IMR-90 (cell line): ENCODE measurements at places on chromosomes 16 and 17. TPM values are rescaled to one million over a fixed set of nuclear protein-coding genes. Genes with fewer than 3 reads are reported as not detected.

DNA sequence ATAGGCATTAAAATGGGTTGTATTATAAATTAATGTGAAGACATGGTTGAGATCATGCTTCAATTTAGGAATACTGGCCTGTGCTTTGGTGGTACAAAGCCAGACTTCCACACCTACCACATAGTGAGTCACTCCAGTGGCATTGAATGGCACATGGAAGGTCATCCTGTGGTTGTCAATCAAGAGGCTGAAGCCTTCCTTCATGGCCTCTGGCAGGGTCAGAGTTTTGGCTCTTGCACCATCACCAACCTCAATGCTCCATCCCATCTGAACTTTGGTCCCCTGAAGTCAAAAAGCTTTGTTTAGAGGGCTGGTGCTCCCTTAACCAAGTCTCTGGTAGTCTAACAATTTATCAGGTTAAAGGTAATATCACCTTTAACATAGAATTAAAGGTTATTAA, 6.1 kb downstream of the ZP2 start:
- H3K4me3 ChIP-seq = no peak overlapping the region
- H3K27me3 ChIP-seq = peaks cover 36% of the 10 kb centered on the region
- H3K27ac ChIP-seq = no peak overlapping the region
- H3K4me1 ChIP-seq = no peaks in the 10 kb centered on the region

DNA sequence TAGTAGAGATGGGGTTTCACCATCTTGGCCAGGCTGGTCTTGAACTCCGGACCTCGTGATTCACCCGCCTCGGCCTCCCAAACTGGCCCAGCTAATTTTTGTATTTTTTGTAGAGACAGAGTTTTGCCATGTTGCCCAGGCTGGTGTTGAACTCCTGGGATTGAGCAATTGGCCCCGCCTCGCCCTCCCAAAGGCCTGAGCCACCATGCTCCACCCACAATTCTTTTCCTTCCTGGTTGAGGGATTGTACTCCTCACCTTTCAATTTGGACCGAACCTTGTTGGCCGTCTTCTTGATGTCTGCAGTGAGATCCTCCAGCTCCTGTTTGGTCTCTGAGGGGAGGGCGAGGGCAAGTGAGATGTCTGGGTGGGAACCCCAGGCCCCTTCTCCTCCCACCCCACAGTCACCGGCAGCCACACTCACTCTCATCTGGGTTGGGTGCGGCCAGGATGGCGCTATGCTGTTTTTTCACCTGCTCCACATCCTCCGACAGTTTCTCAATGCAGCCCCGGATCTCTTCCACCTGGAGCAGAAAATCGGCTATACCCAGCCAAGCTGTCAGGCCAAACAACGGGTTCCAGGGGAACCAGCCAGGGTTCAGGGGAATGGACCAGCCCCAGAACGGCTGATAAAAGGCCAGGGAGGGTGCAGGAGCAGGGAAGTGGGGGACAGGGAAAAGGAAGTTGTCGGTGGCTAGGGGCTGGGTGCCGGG, 9.6 kb downstream of the STX1B start:
- DNase-seq = no peak
- peaks cover 1% of the 10 kb centered on the region; the same call in 1 of the 2 replicates for H3K36me3 ChIP-seq
- no peaks in the 10 kb centered on the region for H3K27me3 ChIP-seq
- peaks cover 29% of the 10 kb centered on the region for H3K4me1 ChIP-seq
- no peak overlapping the region for H3K4me3 ChIP-seq

DNA sequence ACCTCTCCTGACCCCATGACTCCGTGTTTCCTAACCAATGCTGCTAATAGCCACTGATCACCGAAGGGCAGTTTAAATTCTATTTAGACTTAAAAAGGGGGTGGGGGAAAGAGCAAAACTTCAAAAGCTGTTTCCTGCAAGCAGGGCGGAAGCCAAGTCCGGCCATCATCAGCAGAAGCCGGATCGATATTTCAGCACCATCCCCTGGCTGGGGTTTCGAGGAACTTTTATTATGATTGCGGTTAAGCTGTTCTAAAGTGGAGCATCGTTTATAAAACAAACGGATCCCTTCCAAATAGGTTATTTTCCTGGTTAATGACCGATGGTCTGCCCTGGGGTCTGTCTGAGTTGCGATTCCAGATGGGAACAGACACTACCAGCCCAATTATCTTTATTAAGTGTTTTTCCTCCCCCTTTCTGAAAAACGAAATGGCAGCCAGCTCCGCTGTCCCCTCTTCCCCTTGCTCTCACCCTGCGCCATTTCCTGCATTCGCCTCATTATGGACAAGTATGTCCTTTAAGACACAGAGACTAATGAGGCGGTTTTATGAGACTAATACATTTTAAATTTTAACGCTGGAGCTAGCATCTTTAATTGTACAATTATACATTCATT, 76.1 kb upstream of the IRX3 start:
- no peaks in the 10 kb centered on the region for H3K36me3 ChIP-seq
- H3K4me1 ChIP-seq = no peaks in the 10 kb centered on the region
- DNase-seq = no peak
- peaks cover 11% of the 10 kb centered on the region for H3K27me3 ChIP-seq

Gene SEZ6
- total RNA-seq = not detected in 2 replicates

GRCh38 chr17:79919164-79919585, 79.9 kb upstream of the CBX4 start:
- no peaks in the 10 kb centered on the region for H3K36me3 ChIP-seq
- no peak overlapping the region for H3K4me3 ChIP-seq
- DNase-seq = no peak
- peaks cover 63% of the 10 kb centered on the region for H3K27me3 ChIP-seq
- H3K27ac ChIP-seq = no peak overlapping the region

DNA sequence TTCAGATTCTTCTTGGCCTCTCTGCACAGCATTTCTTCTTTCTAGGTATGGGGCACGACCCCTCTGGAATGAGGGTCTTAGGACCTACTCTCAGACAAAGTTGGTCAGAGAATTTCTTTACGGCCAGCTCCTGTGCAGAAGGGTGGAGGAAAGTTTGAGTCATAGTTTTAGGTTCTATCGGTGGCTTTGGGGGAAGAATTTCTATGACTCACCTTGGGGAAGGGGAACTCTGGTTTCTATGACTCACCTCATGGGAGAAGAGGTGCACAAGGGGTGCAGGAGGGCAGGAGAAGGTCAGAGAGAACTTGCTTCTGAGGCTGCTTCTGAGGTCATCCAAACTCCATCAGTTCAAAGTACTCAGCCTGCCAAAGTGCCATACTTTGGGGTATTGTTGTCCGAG, 2.5 kb upstream of the ABCC12 start:
- H3K27ac ChIP-seq = no peak overlapping the region
- H3K4me3 ChIP-seq = no peak overlapping the region
- no peaks in the 10 kb centered on the region for H3K36me3 ChIP-seq
- H3K27me3 ChIP-seq = no peaks in the 10 kb centered on the region
- DNase-seq = peak; percentile 75

DNA sequence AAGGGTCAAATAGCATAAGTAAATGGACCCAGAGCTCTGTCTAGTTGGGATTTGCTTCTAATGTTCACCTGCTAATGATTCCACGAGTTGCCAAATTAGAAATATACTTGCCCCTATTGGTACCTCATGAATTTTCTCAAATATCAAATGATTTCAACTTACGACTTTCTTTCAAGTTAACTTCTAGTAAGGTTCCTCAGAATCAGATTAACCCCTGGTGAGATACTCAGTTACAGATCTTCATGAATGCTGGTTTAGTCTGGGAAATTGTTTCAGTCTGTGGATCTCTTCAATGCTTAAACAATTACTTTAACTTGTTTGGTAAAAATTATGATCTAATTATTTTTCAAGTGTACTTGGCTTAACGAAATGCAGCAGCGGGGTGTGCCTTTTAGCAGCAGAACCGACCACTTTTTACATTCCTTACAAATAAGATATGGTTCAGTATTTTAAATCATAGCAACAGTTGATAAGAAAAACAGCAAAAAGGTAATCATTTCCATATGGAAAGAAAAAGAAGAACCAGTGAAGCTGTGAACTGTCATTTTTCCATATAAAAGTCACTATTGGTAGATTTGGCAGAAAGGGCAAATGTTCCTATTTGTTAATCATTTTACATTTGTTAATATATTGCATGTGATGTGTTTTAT, 34.5 kb downstream of the TUBD1 start:
- peak; percentile 23 for DNase-seq
- H3K27ac ChIP-seq = peak overlapping the region; percentile 21; the same call in 1 of the 2 replicates
- H3K27me3 ChIP-seq = no peaks in the 10 kb centered on the region
- H3K36me3 ChIP-seq = peaks cover 2% of the 10 kb centered on the region
- H3K4me1 ChIP-seq = peaks cover 7% of the 10 kb centered on the region; the same call in 1 of the 2 replicates

Gene IL17C
- total RNA-seq = not detected in 2 replicates

DNA sequence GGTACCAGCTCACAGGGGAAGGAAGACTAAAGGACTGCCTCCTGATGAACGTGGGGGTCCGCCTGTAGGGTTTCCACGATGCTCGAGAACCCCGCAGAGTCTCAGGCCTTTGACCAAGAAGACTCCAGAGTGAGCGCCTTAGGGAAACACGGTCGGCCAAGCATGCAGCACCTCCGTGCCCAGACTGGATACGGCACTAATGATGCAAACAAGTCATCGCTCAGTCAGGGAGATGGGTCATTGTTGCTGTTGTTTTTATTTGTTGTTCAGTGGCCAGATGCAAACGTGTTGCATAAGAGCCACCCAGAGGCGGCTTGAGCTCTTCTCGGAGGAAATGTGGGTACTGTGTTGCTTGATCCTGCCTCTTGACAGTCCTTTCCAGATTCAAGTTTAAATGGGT, 19.3 kb upstream of the RBFOX3 start:
- H3K4me1 ChIP-seq = no peaks in the 10 kb centered on the region
- no peak for DNase-seq
- no peak overlapping the region for H3K27ac ChIP-seq
- H3K27me3 ChIP-seq = peaks cover 15% of the 10 kb centered on the region; the same call in 1 of the 2 replicates

- H3K27ac ChIP-seq = no peak overlapping the region
- no peaks in the 10 kb centered on the region for H3K36me3 ChIP-seq
- no peaks in the 10 kb centered on the region for H3K4me1 ChIP-seq
These were observed 288.3 kb downstream of the CPPED1 start for GRCh38 chr16:12515346-12515745.

DNA sequence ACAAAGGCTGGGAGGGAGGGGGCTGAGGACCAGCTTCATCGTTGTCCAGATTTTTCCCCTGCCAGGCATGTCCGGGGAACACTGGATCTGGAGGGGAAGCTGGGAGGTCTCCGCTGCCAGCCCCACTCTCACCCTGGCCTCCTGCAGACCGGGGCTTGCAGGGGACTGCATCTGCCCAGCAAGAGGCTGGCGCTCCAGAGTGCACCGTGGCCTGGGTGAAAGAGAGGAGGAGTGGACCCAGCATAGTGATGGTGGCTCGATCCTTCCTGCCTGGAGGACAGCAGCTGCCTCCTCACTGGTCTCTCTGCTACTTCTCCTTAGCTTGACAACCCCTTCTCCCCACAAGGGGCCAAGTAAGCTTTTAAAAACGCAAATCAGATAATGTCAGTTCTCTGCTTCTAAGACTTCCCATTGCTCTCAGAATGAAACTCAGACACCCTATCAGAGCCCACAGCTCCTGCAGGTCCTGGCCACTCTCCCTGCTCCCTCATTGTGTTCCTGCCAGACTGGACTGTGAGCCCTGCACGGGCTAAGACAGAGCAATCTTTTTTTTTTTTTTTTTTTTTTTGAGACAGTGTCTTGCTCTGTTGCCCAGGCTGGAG, 15.0 kb downstream of the CPNE2 start:
- no peak overlapping the region for H3K4me3 ChIP-seq
- H3K27ac ChIP-seq = no peak overlapping the region
- no peaks in the 10 kb centered on the region for H3K27me3 ChIP-seq
- no peak for DNase-seq
- H3K36me3 ChIP-seq = no peaks in the 10 kb centered on the region
- H3K4me1 ChIP-seq = peaks cover 5% of the 10 kb centered on the region; the same call in 1 of the 2 replicates

DNA sequence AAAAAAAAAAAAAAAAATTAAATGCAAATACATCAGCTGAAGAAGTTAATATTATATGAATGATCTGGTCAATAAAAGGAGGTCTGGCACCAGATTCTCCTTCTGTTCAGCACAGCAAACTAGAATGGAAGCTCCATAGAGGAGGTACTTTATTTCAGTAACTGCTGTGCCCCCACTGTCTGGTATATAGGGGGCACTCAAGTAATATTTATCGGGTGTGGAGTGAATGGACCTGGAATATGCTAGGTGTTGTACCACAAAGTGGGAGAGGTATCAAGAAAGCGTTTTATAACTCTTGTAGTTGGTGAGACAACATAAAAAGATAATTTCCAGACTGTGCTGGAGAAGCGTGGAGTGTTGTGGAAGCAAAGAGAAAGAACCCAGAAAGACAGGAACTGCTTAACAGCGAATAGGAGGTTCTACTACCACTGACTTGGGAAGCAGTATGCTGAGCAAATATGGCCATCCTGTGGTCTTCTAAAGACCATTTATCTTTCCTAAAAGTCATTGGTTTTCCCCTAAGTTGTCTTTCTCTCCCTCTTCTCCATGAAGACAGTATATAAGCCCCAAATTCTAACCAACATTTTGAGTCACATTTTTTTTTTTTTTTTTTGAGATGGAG, 12.2 kb upstream of the PRKCA start:
- H3K4me1 ChIP-seq = no peaks in the 10 kb centered on the region
- DNase-seq = no peak
- H3K27me3 ChIP-seq = no peaks in the 10 kb centered on the region
- no peaks in the 10 kb centered on the region for H3K36me3 ChIP-seq
- no peak overlapping the region for H3K4me3 ChIP-seq
- H3K27ac ChIP-seq = no peak overlapping the region

Gene PLA2G10
- total RNA-seq = not detected in 2 replicates

DNA sequence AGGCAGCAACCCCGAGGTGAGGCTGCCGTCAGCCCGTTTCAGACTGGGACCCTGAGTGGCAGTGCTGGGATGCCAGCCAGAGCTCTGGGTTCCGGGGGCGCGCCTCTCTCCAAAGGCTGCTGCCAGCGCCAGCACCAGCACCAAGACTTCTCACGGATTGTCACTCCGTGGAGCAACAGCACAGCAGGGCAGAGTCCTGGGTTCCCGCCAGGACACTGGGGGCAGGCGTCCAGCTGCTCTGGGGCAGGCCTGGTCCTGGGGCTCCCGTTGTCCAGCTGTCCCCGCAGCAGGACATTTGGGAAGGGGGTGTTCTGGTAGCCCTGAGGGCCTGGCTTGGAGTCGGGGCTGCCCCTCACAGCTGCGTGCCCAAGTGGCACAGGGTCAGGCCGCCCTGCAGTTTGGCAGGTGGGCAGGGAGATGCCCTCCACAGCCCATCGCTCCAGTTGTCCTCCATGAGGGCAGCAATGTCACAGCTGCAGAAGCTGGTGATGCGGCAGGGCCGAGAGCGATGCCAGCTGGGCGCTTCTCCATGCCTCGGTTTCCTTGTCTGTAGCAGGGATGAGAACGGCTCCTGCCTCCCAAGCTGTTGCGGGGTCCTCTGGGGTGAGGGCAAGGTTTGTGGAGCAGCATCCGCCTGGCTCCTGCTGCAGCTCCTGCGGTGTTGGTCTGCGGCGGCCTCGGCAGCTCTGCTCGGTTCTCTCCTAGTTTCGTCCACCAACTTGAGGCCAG, 137.3 kb upstream of the CIBAR2 start:
- H3K4me3 ChIP-seq = no peak overlapping the region
- H3K4me1 ChIP-seq = peaks cover 13% of the 10 kb centered on the region
- no peaks in the 10 kb centered on the region for H3K36me3 ChIP-seq
- H3K27me3 ChIP-seq = no peaks in the 10 kb centered on the region

GRCh38 chr16:19396555-19397011, 21.1 kb upstream of the TMC5 start:
- no peak overlapping the region for H3K4me3 ChIP-seq
- no peaks in the 10 kb centered on the region for H3K27me3 ChIP-seq
- no peak for DNase-seq
- no peaks in the 10 kb centered on the region for H3K4me1 ChIP-seq

Gene SMPD3
- total RNA-seq = not detected in 2 replicates

Gene TMIGD1
- not detected in 2 replicates for total RNA-seq
